Stimulated activated memory B cell treated with anti-CD40 and anti-IgM and Interleukin-4, amounts not matched to agents 10 μg/mL and 1 μg/mL and 100 μg/mL, for 72 hours (primary cell): ENCODE measurements at places on chromosomes 12 and 14.
A peak's percentile ranks its signal among the peaks of the same experiment; 100 is the strongest.

- H3K27me3 ChIP-seq = no peaks in the 10 kb centered on the region
- ATAC-seq = no peak
- no peak overlapping the region for H3K27ac ChIP-seq
These were observed 21.4 kb downstream of the ZFC3H1 start for GRCh38 chr12:71642264-71642663.

GRCh38 chr12:88351146-88351545, 209.0 kb downstream of the TMTC3 start:
- H3K27me3 ChIP-seq = no peaks in the 10 kb centered on the region
- H3K36me3 ChIP-seq = no peaks in the 10 kb centered on the region
- no peaks in the 10 kb centered on the region for H3K4me1 ChIP-seq
- no peak overlapping the region for H3K4me3 ChIP-seq
- no peak for ATAC-seq
- no peak overlapping the region for H3K27ac ChIP-seq

DNA sequence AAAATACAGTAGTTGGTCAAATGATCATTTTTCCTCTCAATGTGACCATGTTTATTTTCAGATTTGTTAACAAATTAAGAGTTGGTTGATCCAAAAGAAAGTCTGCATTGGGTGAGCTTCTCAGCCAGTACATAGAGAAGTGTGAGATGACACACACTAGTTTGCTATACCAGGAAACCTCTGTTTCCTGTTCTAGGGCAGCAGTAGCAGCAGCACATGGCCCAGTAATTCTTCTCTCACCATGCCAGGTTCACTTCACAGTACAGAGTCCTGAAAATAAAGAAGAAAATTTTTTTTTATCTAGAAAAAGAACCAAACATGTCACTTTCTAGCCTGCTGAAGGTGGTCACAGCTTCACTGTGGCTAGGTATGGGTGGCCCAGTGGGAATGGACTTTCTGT, 250.2 kb upstream of the OR4E1 start:
- no peaks in the 10 kb centered on the region for H3K27me3 ChIP-seq
- H3K4me3 ChIP-seq = peak overlapping the region; percentile 49
- peaks cover 37% of the 10 kb centered on the region for H3K4me1 ChIP-seq

GRCh38 chr14:58152014-58152857, at the start of gene ARMH4:
Gene ARMH4, minus strand, starts transcription at chr14:58152213. Its CDS starts 12,855 bp downstream, at chr14:58139358.
- H3K27ac ChIP-seq = no peak within 1 kb of the TSS
- ATAC-seq = peak; percentile 88
- peak within 1 kb of the TSS; percentile 75 for H3K4me3 ChIP-seq
- peaks cover 16% of the 10 kb centered on the region for H3K4me1 ChIP-seq
- peaks cover 76% of the 10 kb centered on the region for H3K27me3 ChIP-seq
- no peaks in the 10 kb centered on the region for H3K36me3 ChIP-seq

DNA sequence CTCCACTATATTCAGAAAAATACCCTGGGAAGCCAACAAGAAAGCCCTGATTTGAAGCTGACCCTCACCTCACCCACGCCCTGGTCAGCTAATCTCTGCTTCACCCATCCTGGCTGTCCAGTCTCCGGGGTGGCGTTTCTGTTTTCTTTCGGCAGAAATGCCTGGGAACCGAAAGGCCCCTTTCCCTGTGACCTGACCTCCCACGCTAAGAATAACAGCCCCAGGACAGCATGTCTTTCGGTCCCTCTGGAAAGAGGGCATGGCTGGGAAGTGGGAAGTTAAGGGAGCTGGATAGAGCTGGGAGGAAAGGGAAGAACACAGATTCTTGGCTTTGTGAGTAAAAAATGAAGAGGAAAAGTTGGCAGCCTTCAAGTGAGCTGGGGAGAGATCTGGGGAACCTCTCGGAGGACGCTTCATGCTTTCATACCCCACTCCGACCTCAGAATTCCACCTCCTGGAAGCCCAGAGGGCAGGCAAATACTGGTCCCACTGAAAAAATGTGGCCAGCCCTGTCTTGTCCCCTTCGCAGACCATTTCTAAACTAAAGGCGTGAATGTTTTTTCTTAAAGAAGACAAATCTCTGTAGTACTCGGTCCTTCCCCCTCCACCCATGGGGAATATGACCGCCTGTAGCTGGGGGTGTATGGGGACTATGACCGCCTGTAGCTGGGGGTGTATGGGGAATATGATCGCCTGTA, 163.0 kb upstream of the FKBP4 start:
- no peak overlapping the region for H3K27ac ChIP-seq
- ATAC-seq = no peak
- no peak overlapping the region for H3K4me3 ChIP-seq
- H3K36me3 ChIP-seq = no peaks in the 10 kb centered on the region
- H3K4me1 ChIP-seq = no peaks in the 10 kb centered on the region

- ATAC-seq = no peak
- H3K4me3 ChIP-seq = no peak overlapping the region
- H3K27me3 ChIP-seq = peaks cover 48% of the 10 kb centered on the region
- H3K27ac ChIP-seq = no peak overlapping the region
- H3K36me3 ChIP-seq = no peaks in the 10 kb centered on the region
These were observed 75.5 kb upstream of the DCD start for GRCh38 chr12:54723379-54724256.

DNA sequence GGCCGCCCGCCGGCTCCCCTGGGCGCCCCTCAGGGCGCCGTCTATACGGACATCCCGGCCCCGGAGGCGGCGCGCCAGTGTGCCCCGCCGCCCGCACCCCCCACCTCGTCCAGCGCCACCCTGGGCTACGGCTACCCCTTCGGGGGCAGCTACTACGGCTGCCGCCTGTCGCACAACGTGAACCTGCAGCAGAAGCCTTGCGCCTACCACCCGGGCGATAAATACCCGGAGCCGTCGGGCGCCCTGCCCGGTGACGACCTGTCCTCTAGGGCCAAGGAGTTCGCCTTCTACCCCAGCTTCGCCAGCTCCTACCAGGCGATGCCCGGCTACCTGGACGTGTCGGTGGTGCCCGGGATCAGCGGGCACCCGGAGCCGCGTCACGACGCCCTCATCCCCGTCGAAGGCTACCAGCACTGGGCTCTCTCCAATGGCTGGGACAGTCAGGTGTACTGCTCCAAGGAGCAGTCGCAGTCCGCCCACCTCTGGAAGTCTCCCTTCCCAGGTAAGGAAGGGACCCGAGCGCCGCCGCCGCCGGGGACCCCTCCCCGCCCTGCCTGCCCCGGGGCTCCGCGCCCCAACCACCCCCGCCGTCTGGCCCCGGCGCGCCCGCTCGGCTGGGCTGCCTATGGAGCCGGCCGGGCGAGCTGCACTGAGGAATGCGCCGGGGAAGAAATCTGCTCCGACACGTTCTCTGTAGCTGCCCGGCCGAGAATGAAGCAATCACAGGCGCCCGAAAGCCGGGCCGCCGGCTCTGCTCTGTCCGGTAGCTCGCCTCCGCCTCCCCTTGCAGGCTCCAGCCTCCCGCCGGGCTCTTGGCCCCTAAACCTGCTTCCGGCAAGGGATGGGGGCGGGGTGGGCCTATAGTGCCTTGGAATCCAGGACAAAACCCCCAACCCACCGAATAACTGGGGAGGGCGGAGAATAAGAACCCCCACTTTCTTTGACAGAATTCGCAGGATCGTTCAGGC, 794 bp downstream of the HOXC13 start:
- no peak overlapping the region for H3K4me3 ChIP-seq
- ATAC-seq = no peak
- no peak overlapping the region for H3K27ac ChIP-seq
- no peaks in the 10 kb centered on the region for H3K36me3 ChIP-seq
- H3K27me3 ChIP-seq = peaks cover 93% of the 10 kb centered on the region
- H3K4me1 ChIP-seq = peaks cover 12% of the 10 kb centered on the region

GRCh38 chr12:82034769-82035168, 275.6 kb upstream of the PPFIA2 start:
- no peak overlapping the region for H3K4me3 ChIP-seq
- ATAC-seq = no peak
- H3K36me3 ChIP-seq = no peaks in the 10 kb centered on the region
- no peak overlapping the region for H3K27ac ChIP-seq

DNA sequence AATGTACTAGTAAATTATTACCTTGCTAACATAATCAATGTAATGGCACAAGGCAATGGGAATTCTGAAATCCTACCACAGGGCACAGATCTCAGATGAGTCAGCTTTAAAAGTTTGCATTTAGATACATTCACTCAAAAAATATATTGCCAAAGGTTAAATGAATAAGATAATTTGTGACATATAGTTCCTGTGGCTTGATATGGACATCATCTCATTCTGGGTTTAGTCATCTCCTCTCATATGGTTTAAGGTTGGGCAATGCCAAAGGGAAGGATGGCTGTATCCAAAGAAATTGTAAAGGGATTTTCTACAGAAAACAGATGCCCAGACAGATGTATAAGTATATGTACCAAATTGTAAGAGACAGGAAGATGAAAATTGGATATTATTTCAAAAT, 1065.0 kb downstream of the LRFN5 start:
- H3K4me3 ChIP-seq = no peak overlapping the region
- no peak overlapping the region for H3K27ac ChIP-seq
- no peaks in the 10 kb centered on the region for H3K4me1 ChIP-seq
- no peak for ATAC-seq

DNA sequence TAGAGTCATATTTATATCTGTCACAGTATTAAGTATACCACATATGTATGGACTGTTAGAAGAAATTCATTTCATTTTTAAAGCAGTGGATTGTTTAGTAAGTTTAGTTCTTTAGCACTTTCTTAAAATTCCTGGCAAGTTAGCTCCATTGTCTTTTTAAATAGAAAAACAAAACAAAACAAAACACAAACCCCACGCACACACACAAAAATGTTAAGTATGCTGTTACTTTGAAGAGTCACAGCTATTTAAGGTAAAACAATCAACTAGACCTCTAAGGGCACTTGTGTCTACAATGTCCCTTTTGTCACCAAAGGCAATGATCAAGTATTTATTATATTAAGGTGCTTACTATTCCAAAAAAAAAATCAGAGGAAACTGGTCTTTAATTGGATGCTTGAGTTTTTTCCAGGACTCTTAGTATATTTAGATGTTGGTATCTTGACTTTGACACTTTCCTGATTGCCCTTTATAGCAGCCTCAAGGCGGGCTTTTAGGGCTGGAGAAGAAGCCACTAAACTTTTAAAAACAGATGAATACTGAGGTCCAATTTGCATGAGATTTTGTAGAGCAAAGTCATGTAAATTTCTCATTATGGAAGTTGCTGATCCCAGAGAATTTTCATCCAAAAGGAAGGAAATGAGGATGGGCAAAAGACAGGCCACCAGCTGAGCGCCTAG, 85.5 kb upstream of the HECTD1 start:
- ATAC-seq = no peak
- no peak overlapping the region for H3K27ac ChIP-seq
- peaks cover 7% of the 10 kb centered on the region for H3K4me1 ChIP-seq
- H3K4me3 ChIP-seq = no peak overlapping the region

- no peak for ATAC-seq
- H3K27ac ChIP-seq = no peak overlapping the region
- no peak overlapping the region for H3K4me3 ChIP-seq
- peaks cover 8% of the 10 kb centered on the region for H3K27me3 ChIP-seq
- peaks cover 7% of the 10 kb centered on the region for H3K4me1 ChIP-seq
These were observed 107.5 kb upstream of the NCOR2 start for GRCh38 chr12:124674937-124675336.

- H3K36me3 ChIP-seq = no peaks in the 10 kb centered on the region
- H3K27me3 ChIP-seq = peaks cover 9% of the 10 kb centered on the region
- no peak overlapping the region for H3K4me3 ChIP-seq
These were observed 162.3 kb downstream of the PTCSC3 start for GRCh38 chr14:36014236-36014635.

DNA sequence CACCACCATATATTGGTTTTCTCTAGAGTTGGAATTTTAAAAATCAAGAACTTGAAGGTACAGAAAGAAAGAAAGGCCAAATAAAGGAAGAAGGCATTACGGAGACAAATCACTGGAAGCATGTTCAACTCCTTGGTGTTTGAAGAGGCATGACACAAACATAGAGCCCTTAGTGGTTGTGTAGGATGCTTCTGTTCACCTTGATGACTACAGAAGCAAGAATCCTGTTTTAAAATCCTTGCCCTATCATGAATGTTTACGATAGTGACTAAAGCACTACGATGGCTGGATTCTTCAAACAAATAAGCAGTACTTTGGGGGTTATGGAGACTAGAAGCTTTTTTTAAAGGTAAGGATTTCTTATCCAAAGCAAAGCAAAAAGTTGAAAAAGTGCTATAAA, 10.3 kb upstream of the ISM2 start:
- H3K27me3 ChIP-seq = no peaks in the 10 kb centered on the region
- no peak overlapping the region for H3K4me3 ChIP-seq
- no peak overlapping the region for H3K27ac ChIP-seq
- H3K4me1 ChIP-seq = no peaks in the 10 kb centered on the region
- peaks cover 57% of the 10 kb centered on the region for H3K36me3 ChIP-seq
- no peak for ATAC-seq

GRCh38 chr12:15996254-15996653, 85.1 kb downstream of the DERA start:
- no peak overlapping the region for H3K27ac ChIP-seq
- peaks cover 37% of the 10 kb centered on the region for H3K36me3 ChIP-seq
- H3K4me3 ChIP-seq = no peak overlapping the region
- no peaks in the 10 kb centered on the region for H3K27me3 ChIP-seq

- peaks cover 50% of the 10 kb centered on the region for H3K4me1 ChIP-seq
- peak; percentile 94 for ATAC-seq
- peaks cover 46% of the 10 kb centered on the region for H3K36me3 ChIP-seq
- peak within 1 kb of the TSS; percentile 97 for H3K4me3 ChIP-seq
- H3K27ac ChIP-seq = peak within 1 kb of the TSS; percentile 89
These were observed at the start of gene PFDN5 for GRCh38 chr12:53295070-53295890. Gene PFDN5, plus strand, starts transcription at chr12:53295542. Its CDS starts 26 bp downstream, at chr12:53295568.

DNA sequence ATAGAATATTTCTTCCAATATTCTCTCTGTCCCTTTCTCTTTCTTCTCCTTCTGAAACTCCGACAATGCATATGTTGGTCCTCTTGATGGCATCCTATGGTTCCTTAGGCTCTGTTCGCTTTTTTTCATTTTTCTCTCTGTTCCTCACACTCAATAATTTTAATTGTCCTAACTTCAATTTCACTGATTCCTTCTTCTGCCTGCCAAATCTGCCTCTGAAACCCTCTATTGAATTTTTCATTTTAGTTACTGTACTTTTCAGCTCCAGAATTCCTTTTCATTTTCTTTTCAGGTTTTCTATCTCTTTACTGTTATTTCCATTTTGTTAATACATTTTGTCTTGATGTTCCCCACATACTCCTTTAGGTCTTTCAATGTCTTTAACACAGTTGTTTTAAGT, 67.0 kb upstream of the TTC7B start:
- H3K27me3 ChIP-seq = no peaks in the 10 kb centered on the region
- H3K36me3 ChIP-seq = peaks cover 31% of the 10 kb centered on the region
- no peak overlapping the region for H3K27ac ChIP-seq
- H3K4me3 ChIP-seq = no peak overlapping the region
